ENCODE measurements at places on chromosomes 6 and 20. TPM values are rescaled to one million over a fixed set of nuclear protein-coding genes. Genes with fewer than 3 reads are reported as not detected.

Gene TP53TG5
- total RNA-seq = 0.40 TPM

DNA sequence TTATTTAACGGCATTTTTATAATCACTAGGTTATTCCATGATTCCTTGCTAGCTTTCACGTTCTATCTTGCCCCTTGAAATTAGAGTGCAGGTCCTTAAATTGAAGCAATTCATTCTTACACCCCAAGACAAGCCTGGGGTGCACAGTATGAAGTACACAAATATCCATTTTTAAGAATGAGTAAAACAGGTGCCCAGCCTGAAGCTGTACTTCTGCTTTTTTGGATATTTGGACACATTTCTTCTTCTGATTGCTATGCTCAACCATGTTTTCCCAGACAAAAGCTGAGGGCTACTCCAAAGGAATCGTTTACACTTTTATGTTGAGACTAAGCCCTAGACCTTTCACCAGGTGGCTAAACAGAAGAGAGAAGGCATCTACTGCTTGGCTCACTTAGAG is 7.9 kb upstream of the TAGAP start:
- DNase-seq = no peak

DNA sequence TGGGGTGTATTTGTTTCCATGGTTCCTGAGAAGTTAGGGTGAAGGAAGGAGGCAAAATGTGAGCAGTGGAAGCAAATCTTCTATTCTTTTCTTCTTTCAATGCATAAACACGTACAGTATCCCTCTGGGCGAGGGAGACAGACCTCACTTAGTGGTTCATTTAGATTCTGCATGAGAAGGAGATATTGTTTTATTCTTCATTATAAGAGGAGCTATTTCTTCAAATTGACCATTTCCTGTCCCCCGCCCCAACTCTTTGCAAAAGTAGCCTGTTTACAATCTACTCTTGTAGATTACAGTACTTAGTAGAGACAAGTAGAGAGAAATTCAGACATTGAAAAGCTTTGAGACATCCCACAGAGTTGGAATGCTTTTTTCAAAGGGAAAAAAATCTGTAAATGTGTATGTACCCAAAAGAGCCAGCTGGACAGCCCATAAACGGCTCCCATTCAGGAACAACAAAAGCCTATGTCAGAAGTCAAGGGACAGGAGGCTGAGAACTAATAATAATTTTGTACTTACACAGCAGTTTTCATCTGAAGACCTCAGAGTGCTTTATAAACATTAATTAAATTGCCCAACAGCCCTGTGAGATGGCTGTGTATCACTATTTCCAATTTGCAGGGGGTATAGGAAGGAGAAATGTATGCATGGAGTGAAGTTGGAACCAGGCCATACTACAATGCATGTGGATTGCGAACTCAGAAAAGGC is 23.9 kb downstream of the CD83 start:
- DNase-seq = no peak

DNA sequence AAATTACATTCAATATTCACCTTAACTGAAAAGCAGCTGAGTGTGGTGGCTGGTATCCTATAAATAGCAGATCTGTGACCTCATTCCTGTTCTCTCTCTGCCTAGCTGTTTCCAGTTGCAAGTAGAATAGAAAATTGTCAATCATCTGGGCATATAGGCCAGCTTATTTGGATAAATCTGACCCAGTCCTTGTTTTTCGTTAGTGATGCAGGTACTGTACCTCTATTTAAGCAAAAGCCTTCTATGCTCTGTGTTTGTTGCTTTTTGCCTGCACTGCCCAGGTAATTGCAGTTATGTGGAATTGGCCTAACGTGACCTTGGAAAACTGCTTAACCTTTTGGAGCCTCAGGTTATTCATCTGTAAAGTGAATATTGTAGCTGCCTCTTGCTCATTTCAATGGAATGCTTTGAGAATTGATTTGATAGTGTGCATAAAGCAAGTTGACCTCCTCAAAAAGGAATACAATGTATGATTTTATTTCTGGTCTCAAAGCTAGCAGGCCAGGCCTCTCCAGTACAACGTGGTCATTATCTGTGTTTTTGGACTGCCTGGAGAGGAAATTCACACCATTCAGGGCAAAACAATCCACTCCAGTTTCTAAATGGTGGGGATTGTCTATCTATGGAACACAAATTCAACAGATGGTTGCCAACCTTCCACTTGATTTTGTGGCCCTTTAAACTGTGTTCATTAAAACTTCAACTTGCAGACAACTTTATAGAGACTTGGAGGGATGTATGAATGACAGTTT is 508.7 kb upstream of the CITED2 start:
- no peak for DNase-seq

- no peak for DNase-seq
These were observed 1.4 kb upstream of the PPP1R18 start for GRCh38 chr6:30687659-30688431.

DNA sequence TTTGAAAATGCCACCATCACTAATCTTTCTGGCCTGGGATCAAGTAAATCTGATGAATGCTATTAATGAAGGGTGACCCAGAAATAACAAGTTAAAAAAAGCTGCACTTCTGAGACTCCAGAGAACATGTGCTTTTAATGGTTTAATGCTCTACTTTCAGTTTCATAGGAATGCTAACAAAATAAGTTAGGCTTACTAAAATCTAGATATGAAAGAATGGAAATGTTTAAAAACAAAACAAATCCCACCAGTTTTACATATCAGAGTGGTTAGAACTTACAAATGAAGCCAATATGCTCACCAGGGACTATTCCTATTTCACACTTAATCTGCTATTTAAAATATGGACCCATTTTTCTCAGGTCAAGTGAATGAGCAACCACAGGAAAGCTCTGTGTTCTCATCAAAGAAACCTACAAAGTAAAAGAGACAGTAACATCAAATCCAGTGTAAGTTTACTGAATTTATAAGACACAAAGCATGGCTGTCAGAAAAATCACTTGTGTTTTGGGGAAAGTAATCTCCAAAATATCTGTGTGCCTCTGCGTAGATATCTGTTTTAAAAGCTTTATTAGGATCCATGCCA is 40.3 kb downstream of the FYN start:
- no peak for DNase-seq

- DNase-seq = no peak
These were observed 101.9 kb downstream of the REV3L start for GRCh38 chr6:111381123-111381522.

Gene ZKSCAN8
- 17.5 TPM for total RNA-seq

Gene STX11
- 20.9 TPM for total RNA-seq

- DNase-seq = no peak
These were observed 67.7 kb downstream of the GFRA4 start for GRCh38 chr20:3595541-3595940.

Gene LY6G5B
- 11.3 TPM for total RNA-seq

- no peak for DNase-seq
These were observed 15.4 kb downstream of the PNPLA1 start for GRCh38 chr6:36285187-36285671.

Gene DEFB121
- not detected for total RNA-seq

Gene CTCFL
- total RNA-seq = not detected

- no peak for DNase-seq
These were observed 196.8 kb downstream of the FARS2 start for GRCh38 chr6:5457983-5458683.

DNA sequence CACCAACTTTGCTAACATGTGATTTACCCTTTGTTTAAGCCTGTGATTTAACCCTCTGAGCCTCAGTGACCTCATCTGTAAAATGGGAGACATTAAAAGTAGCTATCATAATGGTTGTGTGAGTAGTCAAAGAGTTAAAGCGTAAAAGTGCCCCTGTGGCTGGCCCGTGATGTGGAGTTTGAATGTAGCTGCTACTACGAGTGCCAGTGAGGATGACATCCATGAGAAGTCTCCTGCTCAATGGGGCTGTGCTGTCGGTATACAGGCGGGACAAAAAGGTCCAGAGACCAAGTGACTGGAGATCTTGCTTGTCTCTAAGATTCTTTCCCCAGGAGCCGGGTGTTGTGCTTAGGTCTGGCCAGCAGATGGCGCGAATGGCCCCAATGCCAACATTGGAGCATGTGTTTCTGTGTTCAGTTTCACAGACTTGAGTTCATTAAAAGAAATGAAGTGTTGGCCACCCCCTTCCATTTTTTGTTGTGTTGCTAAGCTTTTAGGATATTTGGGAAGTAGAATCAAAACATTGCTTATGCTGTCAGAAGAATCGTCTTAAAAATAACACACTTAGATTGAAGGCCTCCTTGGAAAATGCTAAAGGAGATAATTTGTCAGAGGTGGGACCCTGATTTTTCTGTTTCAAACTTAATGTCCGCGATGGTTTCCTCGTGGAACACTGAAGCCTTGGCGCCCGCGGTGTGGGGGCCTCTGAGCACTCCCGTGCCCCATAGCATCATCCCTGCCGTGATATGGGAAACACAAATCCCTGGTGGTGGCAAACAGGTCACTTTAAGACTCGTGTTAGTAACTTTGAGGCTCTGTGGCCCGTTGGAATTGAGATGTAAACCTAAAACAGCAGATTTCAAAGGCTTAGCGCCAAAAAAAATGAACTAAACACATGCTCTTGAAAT is 9.3 kb upstream of the RBM38 start:
- peak; percentile 91 for DNase-seq

DNA sequence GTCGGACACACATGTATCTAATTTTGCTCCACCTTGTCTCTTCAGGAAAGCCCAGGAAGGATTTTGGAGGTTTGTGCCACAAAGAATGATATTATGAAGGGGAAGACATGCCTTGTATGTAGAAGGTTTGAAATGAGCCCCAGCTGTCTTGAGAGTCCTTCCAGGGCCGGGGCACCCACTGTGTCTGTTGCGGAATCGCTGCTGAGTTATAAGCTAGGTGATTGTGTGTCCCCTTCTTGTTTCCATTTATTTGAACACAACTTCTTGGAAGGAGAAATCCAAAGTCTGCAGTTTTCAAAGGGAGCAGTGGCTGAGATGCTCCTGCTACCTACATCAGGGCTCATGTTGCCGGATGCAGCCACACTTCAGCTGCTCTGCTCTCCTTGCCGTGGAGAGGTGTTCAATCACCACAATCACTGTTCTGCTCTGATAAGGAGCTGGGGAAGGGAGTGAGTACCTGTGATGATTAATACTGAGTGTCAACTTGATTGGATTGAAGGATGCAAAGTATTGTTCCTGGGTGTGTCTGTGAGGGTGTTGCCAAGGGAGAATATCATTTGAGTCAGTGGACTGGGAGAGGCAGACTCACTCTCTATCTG is 828.6 kb downstream of the QKI start:
- no peak for DNase-seq

Gene PRR18
- total RNA-seq = not detected

Gene AVP
- total RNA-seq = not detected

GRCh38 chr6:3290149-3290930 is 31.6 kb downstream of the PSMG4 start:
- no peak for DNase-seq

Gene SRSF12
- total RNA-seq = 0.27 TPM

GRCh38 chr6:134379599-134379998 is 61.7 kb upstream of the SGK1 start:
- DNase-seq = no peak

- no peak for DNase-seq
These were observed 78.4 kb upstream of the HTR1E start for GRCh38 chr6:86858970-86859369.

- DNase-seq = no peak
These were observed 64.1 kb upstream of the FOXC1 start for GRCh38 chr6:1545654-1546053.

GRCh38 chr6:148359228-148359627 is 16.6 kb downstream of the SASH1 start:
- DNase-seq = no peak

GRCh38 chr20:33070111-33071053 is 9.1 kb upstream of the BPIFB4 start:
- DNase-seq = no peak

GRCh38 chr6:6235786-6236185 is 84.7 kb downstream of the F13A1 start:
- DNase-seq = no peak

Gene SAMD3
- total RNA-seq = 2.4 TPM

Gene RBBP8NL
- not detected for total RNA-seq

Gene MATN4
- total RNA-seq = 0.48 TPM

Gene COL9A1
- not detected for total RNA-seq

- DNase-seq = no peak
These were observed 127.4 kb upstream of the ARMC2 start for GRCh38 chr6:108720827-108721226.

Gene DSP
- total RNA-seq = 0.09 TPM

GRCh38 chr6:3022765-3023662 is 23.3 kb downstream of the NQO2 start:
- DNase-seq = peak; percentile 52
